Left kidney (tissue), 8 donors: ENCODE measurements at places on chromosomes 2 and 18. TPM values are rescaled to one million over a fixed set of nuclear protein-coding genes. Genes with fewer than 3 reads are reported as not detected.

DNA sequence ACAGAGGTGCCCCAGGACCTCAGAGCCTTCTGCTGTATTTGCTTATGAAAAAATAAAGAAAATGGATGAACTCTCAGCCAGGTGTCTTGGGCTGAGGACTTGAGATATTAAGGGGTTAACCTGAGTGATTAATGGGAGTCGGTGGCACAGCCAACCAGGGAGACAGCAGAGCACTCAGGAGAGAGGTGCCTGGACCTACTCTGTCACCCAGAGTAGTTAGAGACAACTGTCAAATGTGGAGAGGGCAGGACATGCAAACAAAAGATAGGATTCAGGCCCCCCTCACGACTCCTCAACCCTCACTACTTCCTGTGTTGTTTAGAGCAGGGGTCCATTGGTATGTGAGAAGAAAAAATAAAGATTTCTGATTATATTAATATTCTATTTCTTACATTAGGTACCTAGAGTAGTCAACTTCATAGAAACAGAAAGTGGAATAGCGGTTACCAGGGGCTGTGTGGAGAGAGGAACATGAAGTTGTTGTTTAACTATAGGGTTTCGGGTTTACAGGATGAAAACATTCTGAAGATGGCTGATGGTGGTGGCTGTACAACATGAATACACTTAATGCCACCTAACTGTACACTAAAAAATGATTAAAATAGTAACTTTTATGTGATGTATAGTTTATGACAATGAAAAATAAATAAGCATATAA lies 28.6 kb upstream of the CETN1 start:
- DNase-seq, result no peak

The ANO7 gene
- 2.5 TPM for polyA plus RNA-seq

The CEP68 gene
- 27.5 TPM for polyA plus RNA-seq

DNA sequence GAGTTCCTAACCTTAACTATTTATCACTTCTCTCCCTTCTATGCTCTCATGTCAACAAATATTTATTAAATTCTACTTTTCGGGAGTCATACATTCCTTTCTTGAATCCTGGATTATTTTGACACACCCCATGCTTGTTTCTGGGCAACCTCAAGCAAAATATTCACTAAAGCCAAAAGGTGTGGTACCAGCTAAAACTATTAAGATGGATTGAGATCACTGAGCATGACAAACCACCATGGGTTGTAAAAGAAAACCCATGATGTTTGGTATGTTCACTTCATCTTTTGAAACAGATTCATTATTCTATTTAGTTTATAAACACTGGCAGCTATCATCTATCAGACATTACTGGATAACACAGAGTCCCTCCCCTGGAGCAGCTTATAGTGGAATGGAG lies 32.5 kb downstream of the DPP4 start:
- no peak for DNase-seq

The TUBA3E gene
- 0.18 TPM for polyA plus RNA-seq

DNA sequence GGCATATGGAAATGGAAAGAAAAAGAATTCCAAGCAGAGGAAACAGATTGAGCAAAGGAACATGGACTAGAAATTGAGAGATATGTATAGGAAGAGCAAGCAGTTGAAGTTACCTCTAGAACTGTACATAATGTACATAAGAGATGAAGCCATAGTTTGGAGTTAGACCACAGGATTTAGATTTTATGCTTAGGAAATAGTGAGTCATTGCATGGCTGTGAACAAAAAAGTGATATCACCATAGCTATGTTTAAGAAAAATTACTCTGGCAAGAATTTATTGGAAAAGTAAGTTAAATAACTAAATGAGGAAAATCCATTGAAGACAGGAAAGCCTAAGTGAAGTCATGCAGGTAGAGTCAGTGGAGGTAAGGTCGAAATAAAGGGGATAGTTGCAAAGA lies 99.4 kb upstream of the GALNT5 start:
- DNase-seq, result no peak

- no peak for DNase-seq
Measured at GRCh38 chr2:223225266-223225665, 173.3 kb downstream of the KCNE4 start.

The LRRC30 gene
- 0.40 TPM for polyA plus RNA-seq

The ALK gene
- 0.55 TPM for polyA plus RNA-seq

DNA sequence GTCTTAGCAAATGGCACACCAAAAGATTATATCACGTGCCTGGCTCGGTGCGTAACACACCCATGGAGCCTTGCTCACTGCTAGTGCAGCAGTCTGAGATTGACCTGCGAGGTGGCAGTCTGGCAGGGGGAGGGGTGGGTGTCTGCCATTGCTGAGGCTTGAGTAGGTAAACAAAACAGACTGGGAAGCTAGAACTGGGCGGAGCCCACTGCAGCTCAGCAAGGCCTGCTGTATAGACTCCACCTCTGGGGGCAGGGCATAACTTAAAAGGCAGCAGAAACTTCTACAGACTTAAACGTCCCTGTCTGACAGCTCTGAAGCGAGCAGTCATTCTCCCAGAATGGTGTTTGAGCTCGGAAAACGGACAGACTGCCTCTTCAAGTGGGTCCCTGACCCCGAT lies 55.9 kb upstream of the FSHR start:
- DNase-seq, result no peak

The VIL1 gene
- 23.3 TPM for polyA plus RNA-seq

GRCh38 chr18:35868915-35869314 lies 103.6 kb upstream of the RMP24 start:
- DNase-seq, result no peak

DNA sequence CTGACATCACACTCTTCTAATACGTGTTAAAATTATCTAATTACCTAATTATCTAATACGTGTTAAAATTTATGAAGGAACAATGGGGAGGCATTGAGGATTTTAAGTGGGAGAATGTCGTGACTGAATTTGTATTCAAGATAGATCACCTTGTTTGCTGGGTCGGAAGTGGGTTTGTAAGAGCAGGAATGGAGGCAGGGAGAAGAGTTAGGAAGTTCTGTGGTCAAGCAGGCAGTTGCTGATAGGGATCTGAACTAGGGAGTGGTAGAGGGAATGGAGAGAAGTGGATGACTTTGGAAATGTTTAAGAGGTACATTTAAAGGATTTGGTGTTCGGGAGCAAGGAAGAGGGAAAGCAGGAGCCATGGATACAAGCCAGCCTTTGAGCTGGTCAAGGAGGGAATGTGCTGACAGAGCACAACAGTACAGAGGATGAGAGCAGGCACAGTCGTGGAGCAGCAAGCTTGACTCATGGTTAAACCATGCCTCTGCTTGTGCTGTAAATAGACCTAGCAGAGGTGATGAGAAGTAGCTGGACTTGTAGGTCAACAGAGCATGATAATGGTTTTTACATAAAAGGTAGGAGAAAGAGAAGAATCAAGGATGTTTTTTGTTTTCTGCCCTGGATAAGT lies 16.2 kb downstream of the IL18RAP start:
- no peak for DNase-seq

DNA sequence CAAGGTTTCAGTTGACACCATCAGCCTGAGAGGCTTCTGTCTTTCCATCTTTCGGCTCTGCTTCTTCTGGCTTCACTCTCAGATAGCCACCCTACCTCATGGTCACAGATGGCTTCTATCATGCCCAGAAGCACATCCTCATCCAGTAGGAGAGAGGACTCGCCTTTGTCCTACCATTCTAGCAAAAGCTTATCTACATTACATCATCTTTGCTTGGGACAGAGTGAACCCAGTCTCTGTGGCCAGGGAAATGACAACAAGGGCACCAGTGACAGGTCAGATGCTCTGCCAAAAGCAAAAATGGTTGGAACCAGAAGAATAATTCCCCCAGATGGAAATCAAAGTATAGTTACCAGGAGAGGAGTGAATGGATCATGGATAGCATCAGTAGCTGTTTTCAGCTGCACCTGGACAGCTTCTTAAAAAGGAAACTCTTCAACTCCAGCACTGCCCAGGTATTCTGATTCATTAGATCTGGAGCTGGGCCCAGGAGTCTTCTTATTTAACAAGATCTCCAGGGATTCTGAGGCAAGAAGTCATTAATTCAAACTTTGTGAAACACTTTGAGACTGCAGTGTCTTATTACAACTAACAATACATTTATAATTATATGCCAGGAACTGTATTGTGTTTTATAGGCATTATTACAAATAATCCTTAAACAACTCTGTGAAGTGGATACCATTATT lies 257.7 kb upstream of the UBE2E3 start:
- no peak for DNase-seq

The C2orf80 gene
- 0.25 TPM for polyA plus RNA-seq

The DCDC2C gene
- polyA plus RNA-seq, result 0.65 TPM

DNA sequence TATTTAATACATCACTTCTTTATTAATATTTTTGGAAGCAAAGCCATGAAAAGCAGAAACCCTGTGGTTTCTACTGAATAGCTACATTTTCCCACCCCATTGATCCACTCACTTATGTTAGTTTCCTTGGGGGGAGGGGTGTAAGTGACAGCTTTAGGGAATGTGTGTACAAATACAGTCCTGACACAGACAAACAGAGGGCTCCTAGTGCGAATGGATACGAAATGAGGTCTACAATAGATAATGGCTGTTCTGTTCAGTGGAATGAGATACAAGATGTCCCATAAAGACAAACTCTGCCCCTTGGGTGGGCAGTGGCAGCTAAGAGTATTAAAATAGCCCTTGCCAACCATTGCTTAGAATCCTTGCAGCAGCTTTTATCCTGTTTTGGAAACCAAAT lies 312.9 kb downstream of the NCKAP5 start:
- no peak for DNase-seq

The FBXO41 gene
- 2.1 TPM for polyA plus RNA-seq

- no peak for DNase-seq
Measured at GRCh38 chr2:149470046-149470445, 117.5 kb downstream of the MMADHC start.

- DNase-seq, result no peak
Measured at GRCh38 chr2:106165029-106165428, 29.1 kb downstream of the UXS1 start.

GRCh38 chr2:231290321-231291015 lies 92.0 kb downstream of the ARMC9 start:
- DNase-seq, result no peak
